ENCODE measurements at places on chromosomes 16 and 17. TPM values are rescaled to one million over a fixed set of nuclear protein-coding genes. Genes with fewer than 3 reads are reported as not detected.
A peak's percentile ranks its signal among the peaks of the same experiment; 100 is the strongest.

- DNase-seq: no peak
Observed at GRCh38 chr17:35286120-35286781, 43.4 kb downstream of the SLFN5 start.

GRCh38 chr17:63126607-63127006 lies 160.6 kb downstream of the TANC2 start:
- DNase-seq: no peak

DNA sequence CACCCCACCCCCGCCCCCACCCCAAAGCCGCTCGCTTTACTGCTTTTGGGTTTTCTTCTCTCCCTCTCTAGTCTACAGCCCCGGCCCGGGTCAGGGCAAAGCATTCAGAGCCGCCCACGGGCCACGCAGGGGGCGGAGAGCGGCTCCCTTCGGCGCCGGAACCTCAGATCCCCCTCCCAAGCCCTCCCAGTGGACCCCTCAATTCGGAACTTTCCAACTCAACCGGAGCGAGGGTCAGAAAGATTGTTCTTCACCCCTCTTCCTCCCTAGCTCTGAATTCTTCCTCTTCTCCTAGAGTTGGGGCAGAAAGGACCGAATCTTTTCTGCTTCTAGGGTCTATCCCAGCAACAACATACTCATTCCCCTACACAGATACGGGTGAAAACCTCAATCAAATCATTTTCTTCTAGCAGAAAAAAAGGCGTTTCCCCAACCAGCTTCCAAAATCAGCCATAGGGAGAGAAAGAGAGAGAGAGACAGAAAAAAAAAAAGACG lies 1.0 kb downstream of the HOXB2 start:
- no peak for DNase-seq

GRCh38 chr17:45361976-45362375 lies 45.2 kb upstream of the MAP3K14 start:
- DNase-seq: no peak

- no peak for DNase-seq
Observed at GRCh38 chr17:78674156-78674555, 97.0 kb upstream of the DNAH17 start.

DNA sequence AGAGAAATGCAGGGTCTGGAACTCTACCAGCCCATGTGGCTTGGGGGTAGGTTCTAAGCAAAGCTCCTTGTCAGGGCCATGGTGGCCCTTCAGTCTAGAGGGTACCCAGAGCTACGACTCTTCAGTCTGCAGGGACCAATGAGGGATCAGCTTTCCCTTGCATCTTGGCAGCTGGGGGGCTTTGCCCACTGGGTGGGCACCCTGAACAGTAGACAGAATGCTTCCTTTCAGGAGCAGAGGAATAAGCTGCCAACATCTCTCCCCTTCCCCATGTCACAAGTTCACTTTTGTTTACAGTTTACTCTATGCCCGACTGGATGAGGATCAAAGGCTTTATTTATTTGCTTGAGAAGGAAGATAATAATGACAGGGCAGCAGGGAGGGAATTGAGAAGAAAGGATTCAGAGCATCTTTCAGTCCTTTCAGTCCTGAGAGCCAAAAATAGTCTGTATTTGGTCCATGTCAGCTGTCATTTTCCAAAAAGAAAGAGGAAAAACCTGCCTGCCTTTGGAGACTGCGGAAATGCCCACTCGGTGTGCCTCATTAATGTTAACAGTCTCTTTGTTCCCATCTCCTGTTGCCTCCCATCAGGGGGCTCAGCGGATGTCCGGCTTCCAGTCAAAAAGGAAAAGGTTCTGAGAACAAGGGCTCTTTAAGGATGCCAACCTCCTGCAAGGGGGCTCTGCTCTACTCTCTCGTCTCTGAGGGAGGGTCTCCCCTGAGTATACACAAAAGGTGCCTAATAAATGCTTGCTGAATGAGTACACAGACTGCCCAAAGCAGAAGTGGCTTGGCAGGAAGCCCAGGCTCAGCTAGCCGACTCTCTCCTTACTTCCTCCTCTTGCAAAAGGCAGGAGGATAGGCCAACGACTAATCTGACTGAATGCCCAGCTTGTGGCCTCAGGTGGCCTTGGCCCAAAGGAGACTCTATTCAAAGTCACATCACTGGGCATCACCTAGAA lies 17.1 kb downstream of the TRAF4 start:
- peak; percentile 99 for DNase-seq

DNA sequence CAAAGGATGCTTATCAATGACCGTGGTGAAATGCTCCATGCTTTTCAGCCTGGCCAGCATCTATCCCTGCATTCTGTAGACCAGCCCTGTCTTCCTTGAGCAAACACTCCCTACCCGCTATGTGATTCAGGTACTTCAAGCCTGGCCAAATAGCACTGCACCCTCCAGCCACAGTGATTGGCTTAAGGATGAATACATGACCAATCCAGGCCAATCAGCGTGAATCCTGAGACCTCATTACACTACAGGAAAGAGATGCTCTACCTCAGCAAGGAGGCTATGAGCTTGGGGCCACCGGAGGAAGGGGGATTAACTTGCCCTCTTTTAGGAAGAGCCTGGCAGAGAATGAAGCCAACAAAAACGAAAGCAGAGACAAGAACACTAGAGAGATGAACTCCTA lies 162.5 kb downstream of the ZNF423 start:
- no peak for DNase-seq

- no peak for DNase-seq
Observed at GRCh38 chr17:68399638-68400403, 57.5 kb downstream of the WIPI1 start.

DNA sequence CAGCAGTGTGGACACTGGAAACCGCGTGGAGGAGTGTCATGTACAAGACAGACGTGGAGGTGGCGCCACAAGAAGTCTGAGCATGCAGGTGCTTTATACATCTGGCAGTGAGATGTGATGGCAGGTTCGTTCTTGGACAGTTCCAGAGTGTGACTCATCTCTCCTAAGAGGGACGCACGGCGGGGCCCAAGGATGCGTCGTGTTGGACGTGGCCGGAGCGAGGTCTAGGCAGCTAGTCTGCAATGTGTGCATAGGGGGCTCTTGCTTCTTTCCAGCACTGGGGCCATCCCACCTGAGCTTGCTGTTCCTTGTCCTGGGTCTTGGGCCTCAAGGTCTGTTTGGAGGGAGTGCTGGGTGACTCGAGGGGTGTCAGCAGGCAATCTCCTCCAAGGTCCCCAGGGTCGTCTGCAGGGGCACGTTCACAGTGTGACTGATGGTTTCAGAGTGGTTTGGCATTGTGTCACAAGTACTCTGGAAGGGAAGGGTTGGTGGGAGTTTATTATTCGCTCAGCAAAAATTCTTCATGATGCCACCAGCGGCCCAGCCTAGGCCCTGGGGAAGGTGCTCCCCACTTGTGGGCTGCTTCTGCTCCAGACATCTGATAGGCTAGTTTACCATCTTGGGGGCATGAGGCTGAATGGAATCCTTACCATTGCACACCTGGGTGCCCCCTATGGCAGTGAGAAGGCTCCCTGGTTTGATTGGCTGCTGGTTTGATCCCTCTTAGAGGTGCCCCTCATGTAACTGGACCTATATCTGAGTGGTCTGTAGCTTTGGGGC lies 22.1 kb downstream of the SPACA3 start:
- DNase-seq: no peak

- no peak for DNase-seq
Observed at GRCh38 chr17:59800530-59800942, 92.2 kb downstream of the TUBD1 start.

- no peak for DNase-seq
Observed at GRCh38 chr16:54602666-54603065, 316.1 kb upstream of the IRX3 start.

GRCh38 chr17:69342896-69343644 lies 16.1 kb upstream of the ABCA5 start:
- no peak for DNase-seq

DNA sequence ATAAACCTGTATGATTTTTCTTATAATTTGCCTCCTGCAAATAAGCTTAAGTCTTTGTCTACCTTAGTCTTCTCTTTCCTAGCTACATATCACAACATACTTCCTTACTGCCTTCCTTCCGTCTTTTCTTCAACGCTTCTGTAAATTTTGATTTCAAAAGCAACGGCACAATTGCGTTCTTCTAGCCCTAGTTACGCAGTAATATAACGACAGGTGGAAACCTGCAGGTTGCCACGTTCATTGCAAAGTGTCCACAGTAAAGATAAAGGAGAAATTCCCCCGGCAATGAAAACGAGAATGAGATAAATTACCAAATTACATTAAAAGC lies 546 bp upstream of the PSMD7 start:
- no peak for DNase-seq

GRCh38 chr17:49198211-49198610 lies 12.2 kb downstream of the GNGT2 start:
- no peak for DNase-seq

DNA sequence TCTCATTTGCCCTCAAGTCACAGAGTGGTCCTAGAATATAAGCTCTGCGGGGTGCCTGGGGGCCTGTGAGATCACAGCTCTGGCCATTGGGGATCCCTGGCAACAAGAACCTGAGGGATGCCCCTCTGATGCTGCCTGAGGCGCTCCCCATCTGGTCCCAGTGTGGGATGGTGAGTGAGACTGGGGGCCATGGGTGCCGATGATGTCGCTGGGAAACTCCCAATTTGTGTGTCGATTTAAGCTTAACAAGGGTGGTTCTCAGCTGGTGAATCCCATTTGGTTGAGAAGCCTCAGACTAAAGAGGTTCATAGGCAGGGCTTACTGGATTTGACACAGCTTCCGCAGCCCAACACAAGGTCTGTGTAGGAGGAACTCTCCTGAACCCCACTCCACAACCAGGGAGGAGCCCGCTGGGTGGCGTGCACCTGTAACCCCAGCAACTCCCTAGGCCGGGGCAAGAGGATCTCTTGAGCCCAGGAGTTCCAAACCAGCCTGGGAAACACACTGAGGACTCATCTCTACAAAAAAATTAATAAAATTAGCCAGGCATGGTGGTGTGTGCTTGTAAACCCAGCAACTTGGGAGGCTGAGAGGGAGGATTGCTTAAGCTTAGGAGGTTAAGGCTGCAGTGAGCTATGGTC lies 63.7 kb upstream of the SIAH1 start:
- no peak for DNase-seq

Gene TAC4
- total RNA-seq: not detected

Gene OTOP3
- total RNA-seq: not detected

Gene RAB11FIP3
- 44.9 TPM for total RNA-seq

Gene TBX21
- not detected for total RNA-seq

Gene SMPD3
- total RNA-seq: 0.70 TPM

Gene OR2C1
- not detected for total RNA-seq

Gene FMNL1
- total RNA-seq: 1.4 TPM

Gene NUDT16L1
- 29.7 TPM for total RNA-seq

Gene CA5A
- not detected for total RNA-seq

Gene TP53TG3
- total RNA-seq: not detected

Gene LITAFD
- not detected for total RNA-seq

Data from A673 (cell line).